ENCODE measurements at places on chromosomes 11 and 22.
A peak's percentile ranks its signal among the peaks of the same experiment; 100 is the strongest.

GRCh38 chr22:38751422-38752346 is 4.1 kb downstream of the SUN2 start:
- peak; percentile 77 for DNase-seq

GRCh38 chr22:49678842-49679170 is 148.9 kb downstream of the BRD1 start:
- no peak for DNase-seq

DNA sequence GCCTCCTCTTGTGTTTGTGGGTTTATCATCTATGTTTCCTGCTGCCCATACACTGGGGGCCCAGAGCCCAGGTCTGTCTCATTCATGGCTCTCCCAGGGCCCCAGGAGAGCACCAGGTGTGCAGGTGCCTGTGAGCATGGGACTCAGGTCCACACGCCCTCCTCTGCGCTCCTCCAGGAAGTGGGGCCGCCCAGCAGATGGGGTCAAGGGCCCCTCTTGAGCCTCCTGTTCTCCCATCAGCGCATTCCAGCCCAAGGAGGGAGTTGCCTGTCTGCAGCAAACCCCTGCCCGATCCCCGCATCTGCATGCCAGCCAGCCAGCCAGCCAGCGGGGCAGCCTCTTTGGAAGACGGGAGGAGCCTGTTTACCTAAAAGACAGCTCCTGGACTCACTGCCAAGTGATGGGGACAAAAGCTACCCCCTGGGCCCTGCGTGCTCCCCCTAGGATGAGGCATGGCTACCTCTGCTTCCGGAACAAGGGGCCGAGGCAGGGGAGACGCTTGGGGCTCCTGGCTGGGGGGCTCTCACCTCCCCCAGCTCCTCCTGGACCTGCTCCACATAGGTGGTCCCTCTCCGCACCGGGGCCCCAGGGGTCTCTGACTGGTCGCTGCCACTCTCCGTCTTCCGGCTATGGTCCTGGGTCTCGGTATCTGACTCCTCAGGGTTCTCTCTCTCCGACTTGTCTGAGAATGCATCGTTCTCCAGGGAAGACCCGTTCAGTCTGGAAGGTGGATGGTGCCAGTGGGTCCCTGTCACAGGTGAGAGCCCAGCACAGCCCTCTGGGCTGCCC is 49.7 kb upstream of the CARS1 start:
- DNase-seq = no peak

DNA sequence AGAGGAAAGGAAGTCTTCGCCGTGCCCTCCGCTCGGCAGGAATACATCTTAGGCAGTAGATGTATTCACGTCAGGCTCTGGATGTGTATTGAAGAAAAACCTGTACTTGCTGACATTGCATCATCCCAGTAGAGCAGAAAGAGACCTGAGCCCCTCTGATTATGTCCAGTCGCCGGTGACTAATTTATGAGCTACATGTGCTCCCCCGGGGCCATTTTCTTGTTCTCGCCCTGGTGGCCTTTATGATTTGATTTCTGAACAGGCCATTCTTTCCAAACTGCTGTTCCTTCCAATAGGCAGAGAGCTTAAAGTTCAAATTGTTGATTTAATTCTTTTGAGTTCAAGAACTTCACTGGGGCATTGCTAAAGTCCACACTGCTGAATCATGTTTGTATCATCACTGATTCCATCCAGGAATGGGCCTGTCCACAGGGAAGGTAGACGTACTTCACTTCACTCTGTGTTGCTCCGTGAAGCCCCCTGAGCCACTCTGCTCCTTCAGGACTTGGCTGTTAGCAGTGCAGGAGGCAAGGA is 137.3 kb upstream of the RASSF10 start:
- no peak for DNase-seq

GRCh38 chr22:33321466-33321865 is 263.3 kb upstream of the SYN3 start:
- DNase-seq = no peak

GRCh38 chr22:20022231-20022977 is 1.5 kb downstream of the TANGO2 start:
- no peak for DNase-seq

GRCh38 chr11:26331911-26332571 is at the start of gene ANO3:
ANO3 (plus strand) TSS chr11:26332130; CDS start chr11:26332276, 146 bp downstream.
- no peak for DNase-seq

DNA sequence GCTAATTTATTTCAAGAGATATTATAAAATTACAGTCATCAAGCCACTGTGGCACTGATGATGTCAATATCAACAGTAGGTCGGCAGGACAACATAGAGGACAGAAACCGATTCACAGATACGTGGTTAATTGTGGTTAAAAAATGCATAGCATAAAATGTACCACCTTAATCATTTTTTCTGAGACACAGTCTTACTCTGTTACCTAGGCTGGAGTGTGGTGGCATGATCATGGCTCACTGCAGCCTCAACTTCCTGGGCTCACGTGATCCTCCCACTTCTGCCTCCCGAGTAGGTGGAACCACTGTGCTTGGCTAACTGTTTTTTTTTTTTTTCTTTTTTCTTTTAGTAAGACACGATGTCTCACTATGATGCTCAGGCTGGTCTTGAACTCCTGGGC is 21.0 kb upstream of the TOLLIP start:
- DNase-seq = no peak

DNA sequence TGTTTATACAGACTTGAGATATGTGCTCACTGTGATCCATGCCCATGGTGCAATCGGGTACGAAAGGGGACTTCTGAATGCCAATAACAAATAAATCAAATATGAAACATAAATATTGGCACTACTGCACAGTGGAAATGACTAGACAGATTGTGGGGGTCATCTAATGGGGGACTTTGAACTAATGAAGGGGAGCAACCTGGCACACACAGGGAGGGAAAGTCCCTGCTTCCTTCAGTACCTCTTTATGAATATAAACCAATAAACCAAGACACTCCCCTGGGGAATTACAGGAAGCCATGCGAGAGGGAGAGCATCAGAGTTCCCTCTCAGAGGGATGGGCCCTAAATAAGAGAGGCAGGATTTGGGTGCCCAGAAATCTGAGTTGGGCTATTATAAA is 21.1 kb downstream of the MIF start:
- DNase-seq = no peak

GRCh38 chr11:35030716-35031213 is 108.2 kb upstream of the CD44 start:
- DNase-seq = peak; percentile 14

GRCh38 chr11:74470526-74470925 is 3.2 kb upstream of the KCNE3 start:
- no peak for DNase-seq

DNA sequence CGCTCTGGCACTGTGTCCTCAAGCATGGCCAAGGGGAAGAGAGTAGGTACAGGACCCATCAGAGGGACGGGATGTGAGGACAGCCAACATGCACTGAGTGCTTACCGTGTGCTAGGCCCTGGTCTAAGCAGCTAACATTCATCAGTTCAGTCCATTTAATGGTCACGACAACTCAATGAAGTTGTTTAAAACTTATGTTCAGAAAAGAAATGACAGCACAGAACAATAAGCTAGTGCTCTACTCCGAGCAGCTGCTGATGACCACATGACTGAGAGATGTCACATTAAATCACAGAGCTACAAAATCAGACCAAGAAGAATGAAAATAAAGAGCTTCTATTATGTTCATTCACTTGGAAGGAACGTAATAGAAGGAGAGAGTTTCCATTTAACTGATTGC is 26.3 kb downstream of the PRDM10 start:
- no peak for DNase-seq

DNA sequence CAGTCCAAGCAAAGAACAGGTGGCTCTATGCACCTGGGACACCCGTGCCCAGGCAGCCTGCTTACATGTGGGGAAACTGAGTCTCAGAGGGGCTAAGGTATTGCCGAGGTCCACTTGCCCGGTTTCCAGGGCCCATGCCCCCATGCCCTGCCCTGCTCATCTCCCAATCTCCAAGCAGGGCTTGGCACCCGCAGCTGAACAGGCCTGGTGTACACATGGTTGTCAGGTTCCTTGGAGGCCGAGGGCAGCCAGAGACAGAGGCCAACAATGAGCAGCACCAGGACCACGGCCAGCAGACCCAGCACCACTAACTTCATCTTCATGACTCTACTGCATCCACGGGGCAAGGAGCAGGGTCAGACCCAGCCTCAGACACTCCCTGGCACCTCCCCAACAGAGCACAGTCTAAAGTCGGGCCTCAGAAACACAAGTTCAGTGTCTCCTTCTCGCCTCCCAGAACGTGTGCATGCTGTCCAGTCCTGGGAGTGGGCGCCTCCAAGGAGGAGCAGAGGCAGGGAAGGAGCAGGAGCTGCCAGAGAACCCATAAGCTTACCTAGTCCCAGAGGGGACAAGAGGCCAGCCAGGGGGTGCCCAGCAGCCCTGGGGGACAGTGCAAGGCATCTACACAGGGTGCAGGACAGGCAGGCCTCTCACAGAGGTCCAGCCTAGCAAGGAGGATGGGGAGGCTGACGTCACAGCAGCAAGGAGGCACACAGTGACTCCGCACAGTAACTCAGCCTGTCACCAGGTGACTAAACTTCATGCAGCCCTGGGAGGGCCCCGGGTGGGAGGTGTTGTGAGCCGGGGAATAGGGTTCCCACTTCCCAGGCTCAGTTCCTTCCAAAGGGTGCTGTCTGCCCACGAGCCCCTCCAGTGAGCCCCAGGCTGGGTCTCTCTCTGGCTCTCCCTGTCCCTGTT is 20.2 kb upstream of the RGL4 start:
- DNase-seq = no peak

GRCh38 chr11:34314936-34315335 is 42.9 kb downstream of the ABTB2 start:
- no peak for DNase-seq

GRCh38 chr11:132579634-132580327 is 952.5 kb downstream of the OPCML start:
- no peak for DNase-seq

DNA sequence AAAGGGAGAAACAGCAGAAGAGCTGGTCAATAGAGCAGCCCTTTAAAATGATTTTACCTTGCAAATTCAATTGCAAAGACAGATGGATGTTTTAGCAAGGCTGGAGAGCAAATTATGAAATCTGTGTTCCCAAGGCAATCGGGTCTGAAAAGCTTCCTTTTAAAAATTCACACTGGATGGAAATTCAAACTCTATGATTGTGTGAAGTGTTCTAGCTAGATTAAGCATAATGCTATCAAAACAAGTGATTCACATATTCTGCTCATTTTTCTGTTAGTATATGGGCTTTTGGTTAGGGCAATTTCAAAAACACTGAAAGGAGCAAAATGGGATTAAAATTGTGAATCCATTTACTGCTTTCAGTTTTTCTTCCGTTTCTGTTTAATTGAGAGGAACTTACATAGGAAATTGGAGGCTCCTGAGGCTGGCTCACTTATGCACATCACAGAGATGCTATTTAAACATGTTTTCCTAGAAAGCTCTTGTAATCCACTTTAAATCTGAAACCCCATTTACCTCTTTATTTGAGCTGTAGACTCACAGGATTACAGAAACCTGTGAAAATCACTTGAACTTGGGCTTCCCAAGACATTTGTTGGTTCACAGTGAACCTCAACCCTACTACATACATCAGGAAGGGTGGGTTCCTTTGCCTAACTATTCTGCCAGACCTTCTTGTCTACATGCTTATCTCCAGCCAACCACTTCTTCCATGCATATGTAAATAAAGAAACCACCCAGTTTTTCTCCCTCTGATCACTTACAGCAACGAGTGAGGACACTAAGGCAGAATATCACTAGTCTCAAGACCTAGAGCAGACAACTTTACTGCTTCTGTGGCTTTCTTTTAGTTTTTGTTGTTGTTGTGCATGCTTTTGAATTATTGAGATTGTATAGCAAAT is 201.9 kb upstream of the PITPNB start:
- DNase-seq = no peak

- DNase-seq = no peak
Observed at GRCh38 chr11:128708660-128709059, 14.8 kb downstream of the FLI1 start.

- DNase-seq = no peak
Observed at GRCh38 chr11:76030968-76031590, 175.2 kb downstream of the WNT11 start.

GRCh38 chr11:87597725-87598124 is 560.0 kb downstream of the TMEM135 start:
- DNase-seq = no peak

- DNase-seq = no peak
Observed at GRCh38 chr11:75347781-75348566, 3.5 kb downstream of the ARRB1 start.

DNA sequence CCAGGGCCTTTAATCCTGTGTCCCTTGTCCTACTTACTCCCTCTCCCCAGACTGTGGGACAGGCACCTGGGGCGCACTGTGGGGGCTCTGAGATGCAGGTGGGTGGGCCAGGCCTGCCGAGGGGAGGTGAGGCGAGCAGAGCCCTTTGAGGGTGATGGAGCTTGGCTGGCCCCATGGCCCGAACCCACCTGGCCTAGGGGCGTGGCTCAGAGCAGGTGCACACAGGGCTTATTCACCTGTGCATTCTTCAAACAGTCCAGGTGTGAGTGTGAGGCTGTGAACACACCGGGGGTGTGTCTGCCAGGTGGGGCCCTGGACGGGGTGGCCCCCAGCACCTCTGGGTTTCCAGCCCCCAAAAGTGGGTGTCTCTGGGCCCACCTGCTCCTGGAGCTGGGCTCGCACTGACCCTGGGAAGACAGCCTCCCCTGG is 9.0 kb upstream of the MUC5AC start:
- no peak for DNase-seq

- DNase-seq = no peak
Observed at GRCh38 chr11:83282084-83282716, 4.0 kb downstream of the CCDC90B start.

DNA sequence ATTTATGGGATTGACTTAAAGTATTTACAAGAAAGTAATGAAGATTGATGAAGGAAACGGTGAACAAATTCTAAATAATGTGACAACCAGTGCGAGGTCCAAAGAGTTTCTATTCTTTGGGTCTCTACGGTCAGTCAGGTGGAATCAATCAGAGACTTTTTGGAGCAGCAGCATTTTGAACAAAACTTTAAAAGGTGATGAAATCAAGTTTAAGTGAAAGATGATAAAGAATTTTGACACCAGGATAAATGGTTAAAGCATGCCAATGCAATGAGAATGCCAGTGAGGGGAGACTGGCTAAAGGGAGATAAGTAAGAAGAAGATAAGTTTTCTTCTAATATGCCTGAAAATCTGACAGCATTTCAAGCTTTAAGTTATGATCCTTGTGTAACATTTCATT is 67.9 kb downstream of the DCUN1D5 start:
- no peak for DNase-seq

DNA sequence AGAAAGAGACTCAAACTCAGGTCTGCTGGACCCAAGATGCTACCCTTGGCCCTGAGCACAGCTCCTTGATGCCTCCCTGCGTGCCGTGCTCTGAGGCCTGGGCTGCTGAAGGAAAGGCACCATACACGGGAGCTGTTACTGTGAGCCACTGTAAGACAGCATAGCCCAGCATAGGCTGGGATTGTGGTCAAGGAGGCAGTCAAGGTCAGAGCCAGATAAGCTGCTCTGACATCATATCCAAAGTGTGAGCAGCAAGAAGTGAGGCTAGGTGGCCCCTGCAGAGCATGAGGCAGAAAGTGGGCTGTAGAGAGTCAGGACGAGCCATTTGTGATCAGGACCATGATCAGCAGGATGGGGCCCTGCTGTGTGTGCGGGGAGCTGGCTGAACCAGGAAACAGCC is 7.7 kb downstream of the SLC22A8 start:
- DNase-seq = no peak
